ENCODE measurements at places on chromosomes 3 and 15.

DNA sequence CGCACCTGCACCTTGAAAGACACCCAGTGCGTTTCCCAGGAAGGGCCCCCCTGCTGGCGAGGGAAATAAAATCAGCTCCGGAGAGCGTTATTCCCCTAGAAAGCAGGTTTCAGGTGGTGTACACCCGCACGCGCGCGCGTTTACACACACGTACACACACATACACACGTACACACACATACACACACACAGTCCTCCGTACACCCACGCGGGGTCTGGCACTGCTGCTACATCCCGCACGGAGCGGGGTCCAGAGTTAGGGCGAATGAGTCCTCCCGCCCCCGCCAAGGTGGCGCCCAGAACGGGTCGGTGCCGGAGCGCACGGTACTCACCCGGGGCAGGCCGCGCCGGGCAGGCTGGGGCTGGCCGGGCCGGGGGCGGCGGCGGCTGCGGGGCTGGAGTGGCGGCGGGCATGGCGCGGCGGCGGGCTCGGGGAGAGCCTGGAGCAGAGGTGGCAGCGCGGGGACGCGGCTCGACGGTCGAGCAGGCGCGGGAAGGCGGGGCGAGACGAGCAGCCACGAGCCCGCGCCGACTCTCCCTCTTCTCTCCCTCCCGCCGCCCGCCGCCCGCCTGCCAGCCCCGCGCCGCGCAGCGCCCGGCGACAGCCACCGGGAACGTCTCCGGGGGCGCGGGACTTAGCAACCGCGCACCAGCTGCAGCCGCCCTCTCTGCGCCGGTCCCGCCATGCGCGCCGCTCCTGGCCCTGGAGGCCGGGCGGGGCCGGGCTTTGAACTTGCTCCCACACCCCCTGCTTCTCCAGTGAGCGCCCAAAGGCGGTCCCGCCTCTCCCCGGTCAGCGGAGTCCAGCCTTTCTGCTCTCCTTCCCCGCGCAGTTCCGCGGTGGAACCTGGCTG lies at the start of gene DCLK3:
Gene DCLK3, minus strand, starts transcription at position 704 of the 854 bp plus-strand sequence. Its CDS starts 290 bp downstream, at position 414.
- DNase-seq, result peak; percentile 38

DNA sequence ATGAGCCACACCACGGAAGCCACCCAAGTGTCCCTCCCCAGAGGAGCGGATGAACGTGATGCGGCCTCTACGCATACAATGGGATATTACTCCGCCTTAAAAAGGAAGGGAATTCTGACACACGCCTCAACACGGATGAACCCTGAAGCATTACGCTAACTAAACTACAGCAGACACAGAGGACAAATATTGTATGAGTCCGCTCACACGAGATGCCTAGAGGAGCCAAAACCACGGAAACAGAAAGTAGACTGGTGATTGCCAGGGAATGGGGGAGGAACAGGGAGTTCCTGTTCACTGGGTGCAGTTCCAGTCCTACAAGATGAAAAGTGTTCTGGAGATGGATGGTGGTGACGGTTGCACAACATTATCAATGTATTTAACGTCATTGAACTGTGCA lies 32.7 kb downstream of the SRGAP3 start:
- DNase-seq, result no peak

GRCh38 chr3:5332270-5332956 lies 144.9 kb downstream of the EDEM1 start:
- DNase-seq, result no peak

GRCh38 chr15:62107571-62108121 lies 40.9 kb downstream of the C2CD4A start:
- no peak for DNase-seq

DNA sequence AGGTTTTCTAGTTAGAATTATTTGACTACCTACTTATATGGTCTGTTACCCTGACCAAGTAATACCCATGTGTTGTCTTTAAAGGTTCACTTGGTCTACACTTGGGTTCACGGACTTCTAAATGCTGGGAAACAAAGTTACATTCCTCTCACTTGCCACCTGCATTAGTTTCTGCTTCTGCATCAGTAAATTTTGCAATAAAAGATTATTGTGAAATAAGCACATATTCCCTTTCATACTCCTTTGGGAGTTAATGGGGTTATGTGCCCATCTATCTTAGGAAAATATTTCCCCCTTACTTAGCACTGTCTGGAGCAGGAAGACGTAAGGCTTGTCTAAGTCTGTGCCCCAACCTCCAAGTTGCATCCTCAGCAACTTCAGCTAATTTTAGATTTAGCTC lies 160.7 kb downstream of the FRMD5 start:
- DNase-seq, result no peak

- no peak for DNase-seq
Measured at GRCh38 chr3:21839592-21839991, 88.6 kb upstream of the ZNF385D start.

GRCh38 chr15:68204776-68205557 lies at the start of gene CALML4:
CALML4 (minus strand) TSS chr15:68205332; CDS start chr15:68205247, 85 bp downstream.
- DNase-seq, result no peak

DNA sequence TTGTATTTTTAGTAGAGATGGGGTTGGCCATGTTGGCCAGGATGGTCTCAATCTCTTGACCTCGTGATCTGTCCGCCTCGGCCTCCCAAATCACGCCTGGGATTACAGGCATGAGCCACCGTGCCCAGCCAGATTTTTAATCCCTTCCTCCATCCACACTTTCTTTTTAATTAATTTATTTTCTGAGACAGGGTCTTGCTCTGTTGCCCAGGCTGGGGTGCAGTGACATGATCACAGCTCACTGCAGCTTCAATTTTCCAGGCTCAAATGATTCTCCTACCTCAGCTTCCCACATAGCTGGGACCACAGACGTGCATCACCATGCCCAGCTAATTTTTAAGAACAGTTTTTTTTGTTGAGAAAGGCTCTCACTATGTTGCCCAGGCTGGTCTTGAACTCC lies 43.6 kb downstream of the RAF1 start:
- no peak for DNase-seq

GRCh38 chr3:15520185-15520584 lies 1.3 kb downstream of the COLQ start:
- DNase-seq, result no peak
